Central memory CD4-positive, alpha-beta T cell (primary cell): ENCODE measurements at places on chromosomes 1 and 21.

DNA sequence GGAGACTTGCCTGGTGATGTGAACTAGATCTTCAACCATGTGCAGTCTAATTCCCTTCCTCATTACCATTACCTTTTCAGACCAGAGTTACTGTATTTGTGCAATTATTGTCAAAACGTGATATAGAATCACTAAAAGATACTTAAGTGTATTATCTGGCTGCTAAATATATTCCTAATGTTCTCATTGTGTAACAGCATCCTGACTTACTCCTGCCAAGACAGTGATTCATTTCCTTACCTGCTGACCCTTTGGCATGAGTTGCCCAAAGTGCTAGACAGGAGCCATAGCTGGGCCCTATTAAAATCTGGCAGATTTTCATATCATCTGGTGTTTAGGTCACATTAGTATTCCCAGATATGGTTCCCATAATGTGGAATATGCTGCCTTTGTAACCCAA is 598.3 kb upstream of the CAMK1G start:
- no peak for DNase-seq

DNA sequence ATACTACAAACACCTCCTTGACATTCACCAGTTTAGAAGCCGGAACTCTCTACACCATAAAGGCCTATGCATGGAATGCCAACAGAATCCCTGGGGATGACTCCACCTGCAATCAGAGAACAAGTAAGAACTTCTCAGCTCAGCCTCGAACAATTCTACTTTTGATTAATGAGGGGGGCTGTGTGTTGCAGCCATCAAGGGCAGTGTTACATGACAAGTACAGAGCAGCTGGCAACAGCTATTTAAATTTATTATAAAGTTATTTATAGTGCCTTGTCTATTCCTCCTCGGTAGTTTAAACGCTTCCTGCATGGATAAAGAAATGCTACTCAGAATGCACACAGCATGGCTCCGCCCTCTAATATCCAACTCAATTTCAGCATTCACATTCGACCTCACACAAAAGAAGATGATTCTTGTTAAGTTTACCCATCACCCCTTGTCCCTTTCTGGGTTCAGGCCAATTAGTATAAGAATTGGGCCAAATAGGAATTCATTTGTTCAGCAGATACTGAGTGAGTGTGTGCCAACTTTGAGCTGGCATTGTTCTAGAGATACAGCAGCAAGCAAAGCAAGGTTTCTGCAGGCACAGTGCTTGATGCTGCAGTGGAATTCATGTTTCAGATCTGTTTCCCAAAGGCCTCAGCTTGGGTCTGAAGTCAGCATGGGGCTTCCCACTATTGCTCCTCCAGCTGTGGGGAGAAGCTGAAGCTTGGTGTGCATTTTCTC is 6.4 kb downstream of the FNDC7 start:
- DNase-seq = no peak

DNA sequence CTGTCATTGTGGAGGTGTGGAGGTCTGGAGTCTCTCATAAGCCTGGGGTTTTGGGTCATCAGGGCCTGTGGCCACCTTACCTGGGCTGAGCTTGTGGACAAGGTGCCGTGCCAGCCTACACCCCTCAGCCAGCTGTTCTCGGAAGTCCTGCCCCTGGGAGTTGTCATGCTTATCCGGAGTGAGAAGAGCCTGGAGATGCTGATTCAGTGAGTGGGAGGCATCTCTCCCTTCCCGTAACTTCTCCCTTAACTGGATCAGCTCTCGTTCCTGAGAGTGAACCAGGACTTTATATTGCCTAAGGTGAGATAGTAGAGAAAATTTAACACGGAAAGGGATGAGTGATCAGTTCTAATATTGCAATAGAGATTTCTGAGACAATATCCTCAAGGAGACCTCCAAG is 30.0 kb upstream of the REG4 start:
- no peak for DNase-seq

DNA sequence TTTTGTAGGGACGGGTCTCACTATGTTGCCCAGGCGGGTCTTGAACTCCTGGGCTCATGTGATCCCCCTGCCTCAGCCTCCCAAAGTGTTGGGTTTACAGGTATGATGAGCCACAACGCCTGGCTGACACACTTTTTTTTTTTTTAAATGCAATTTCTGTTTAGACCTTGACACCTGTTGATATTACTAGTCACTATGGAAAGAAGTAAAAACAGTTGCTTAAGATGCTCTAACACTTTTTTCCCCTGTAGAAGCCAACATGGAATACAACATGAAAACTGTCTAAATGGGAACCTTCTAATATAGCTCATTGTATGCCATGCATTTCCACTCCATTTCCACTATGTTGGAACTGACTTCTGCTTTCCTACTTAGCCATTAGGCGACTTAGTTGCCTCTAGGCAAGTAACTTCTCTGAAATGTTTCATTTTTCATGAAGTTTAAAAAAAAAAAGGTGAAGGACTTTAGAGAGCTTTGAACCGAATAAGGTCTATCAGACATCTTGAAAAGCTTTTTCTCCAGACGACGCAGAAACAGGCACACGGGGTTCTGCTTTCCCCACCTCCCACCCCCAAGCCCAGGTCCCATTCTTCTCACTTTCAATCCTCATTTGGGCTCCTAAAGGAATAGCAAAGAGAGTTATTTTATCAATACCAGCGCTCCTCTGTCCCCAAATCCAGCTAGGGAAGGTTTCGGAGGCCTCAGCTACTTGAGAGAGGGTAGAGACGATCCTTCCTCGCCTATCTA is 648 bp upstream of the DR1 start:
- DNase-seq = no peak

DNA sequence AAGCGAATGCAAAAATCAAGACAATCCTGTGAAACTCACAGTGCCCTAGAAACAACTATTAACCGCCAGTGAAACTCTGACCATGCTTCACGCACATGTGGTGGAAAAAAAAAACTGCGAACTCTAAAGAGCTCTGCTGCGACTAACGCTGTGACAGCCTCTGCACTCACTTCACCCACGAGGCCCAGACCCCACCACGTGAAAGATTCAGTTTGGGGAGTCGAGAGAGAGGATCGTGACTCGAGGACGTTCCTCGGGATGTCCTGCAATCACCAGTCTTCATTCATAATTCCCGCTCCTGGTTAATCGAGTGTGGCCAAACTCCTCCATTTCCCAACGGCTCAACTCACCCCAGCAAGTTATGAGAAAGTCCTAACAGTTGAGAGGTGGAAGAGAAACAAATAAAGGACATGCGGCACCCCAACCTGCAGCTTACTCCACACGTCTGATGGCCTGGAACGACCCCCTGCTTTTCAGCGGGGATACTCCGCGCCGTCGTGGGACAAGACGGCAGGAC is 1.1 kb downstream of the SERBP1 start:
- peak; percentile 35 for DNase-seq

DNA sequence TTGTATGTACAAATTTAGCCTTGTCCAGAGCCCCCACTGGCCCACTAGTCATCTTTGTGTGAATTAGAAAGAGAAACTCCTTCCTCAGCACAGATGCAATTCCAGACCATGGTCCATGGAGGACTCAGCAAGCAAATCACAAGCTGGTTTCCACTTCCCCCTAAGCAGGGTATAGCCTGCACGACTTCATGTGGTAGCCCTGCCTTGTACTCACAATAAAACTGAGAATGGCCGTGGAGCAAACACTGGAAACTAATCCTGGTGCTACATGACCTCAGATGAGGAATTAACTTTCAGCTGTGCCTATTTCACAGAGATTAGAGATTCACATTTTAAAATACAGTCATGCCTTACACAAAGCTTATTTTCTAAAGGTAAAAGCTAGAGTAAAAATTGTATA is 32.5 kb downstream of the KCNH1 start:
- DNase-seq = no peak

GRCh38 chr1:8448911-8449661 is 131.2 kb downstream of the SLC45A1 start:
- no peak for DNase-seq

DNA sequence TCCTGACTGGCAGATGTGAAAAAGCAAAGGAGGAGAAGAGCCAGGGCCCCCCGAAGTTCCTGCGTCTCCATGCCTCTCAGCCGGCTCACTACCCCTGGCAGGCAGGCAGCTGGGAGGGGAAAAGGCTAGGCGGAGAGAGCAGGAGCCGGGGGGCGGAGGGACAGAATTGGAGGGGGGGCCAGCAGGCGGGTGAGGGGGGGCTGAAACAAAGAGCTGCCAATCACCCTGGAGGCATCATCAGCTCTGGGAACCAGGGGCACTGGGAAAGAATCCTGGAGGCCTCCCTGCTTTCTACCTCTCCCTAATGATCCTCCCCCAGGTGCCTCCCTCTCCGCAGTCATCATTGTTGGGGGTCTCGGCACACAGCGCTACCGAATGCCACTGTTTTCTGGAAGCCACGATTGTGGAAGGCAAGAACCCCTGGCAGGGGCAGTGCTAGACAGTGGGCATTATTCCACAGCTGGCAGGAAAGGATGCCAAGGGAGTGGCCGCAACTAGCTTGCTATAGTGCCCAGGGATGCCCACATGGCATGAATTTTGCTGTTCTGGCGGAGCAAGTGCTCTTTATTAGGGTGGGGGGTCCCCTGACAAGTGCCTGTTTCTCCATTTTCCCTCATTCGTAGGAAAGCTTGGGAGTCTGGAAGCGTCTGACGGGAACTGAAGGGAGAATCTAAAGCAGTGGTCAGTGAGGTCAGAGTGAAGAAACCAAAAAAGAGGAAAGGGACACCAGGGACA is at the start of gene THBS3:
THBS3 (minus strand) TSS at position 92 of the 735 bp plus-strand sequence; CDS start at position 71, 21 bp downstream.
- DNase-seq = no peak

GRCh38 chr1:161198194-161198896 is 509 bp downstream of the ADAMTS4 start:
- no peak for DNase-seq

GRCh38 chr1:207822602-207823451 is 71.0 kb downstream of the CD46 start:
- peak; percentile 66 for DNase-seq

DNA sequence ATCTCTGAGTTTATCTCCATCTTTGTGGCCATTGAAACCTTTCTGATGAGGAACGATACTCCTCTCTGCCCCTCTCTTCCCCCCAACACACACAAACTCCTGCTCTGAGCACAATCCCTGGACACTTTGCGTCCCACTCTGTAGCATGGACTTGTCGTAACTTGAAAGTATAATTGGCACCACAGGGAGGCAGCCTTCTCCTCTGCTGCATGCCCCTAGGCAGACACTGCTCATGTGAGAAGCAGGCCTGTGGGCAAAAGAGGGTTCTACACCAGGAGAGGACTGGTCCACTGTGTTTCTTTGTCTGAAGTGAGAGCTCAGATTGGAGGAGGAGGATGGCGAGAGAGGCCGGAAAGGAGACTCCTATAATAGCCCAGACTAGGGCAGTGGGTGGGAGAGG is 3.8 kb upstream of the PARS2 start:
- DNase-seq = no peak

DNA sequence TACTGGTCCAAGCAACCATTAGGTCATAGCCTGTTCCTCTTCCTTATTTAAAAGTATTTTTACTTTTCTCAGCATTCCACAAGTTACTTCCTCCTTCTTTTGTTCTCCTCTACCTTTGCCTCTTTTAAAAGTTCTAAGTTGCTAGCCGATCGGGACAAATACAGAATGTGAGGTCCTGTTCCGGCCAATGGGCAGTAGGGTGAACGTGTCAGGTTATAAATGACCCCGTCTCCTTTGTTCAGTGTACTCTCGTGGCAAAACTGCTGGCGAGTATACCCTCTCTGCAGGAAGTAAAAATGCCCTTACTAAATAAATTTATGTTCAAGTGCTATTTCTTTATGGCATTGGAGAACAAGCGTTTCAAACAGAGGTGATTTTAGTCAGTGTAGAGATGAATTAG is 2.5 kb downstream of the ADCY10 start:
- DNase-seq = no peak

- no peak for DNase-seq
These were observed 189.8 kb upstream of the PLXNA2 start for GRCh38 chr1:208433971-208434370.

- no peak for DNase-seq
These were observed 158.2 kb downstream of the NCAM2 start for GRCh38 chr21:21156397-21156796.

DNA sequence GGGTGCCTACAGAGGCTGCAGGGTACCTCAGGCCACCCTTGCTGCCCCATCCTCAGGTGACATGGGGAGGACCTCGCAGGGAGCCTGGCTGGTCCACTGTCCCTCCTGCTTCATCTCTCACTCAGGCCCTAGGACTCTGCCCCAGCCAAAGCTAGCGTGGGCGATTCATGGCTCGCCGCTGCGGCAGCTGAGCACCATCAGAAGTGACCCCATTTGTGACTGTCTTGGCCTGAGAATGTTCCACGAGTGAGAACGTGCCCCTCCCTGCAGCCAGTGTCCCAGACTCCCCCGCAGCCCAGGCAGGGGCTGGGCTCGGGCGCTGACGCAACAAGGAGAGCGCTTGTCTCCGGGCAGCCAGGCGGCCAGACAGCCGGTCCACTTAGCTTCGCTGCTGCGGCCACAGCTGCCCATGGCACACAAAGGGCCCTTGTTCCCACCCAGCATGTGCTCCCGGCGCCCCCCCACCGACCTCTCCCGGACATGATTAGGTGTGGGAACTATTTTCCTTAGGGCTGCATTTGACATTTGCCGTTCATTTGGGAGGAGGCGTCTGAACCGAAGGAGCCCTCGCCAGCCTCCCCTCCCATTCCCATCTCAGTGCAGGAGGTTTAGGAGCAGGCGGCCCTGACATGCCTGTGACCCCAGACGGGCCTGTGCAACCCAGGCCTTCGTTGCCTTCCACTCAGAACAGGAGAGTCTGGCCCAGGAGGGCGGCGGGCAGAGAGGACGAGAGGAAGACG is 19.3 kb upstream of the POFUT2 start:
- DNase-seq = no peak

GRCh38 chr1:57093122-57093521 is 127.3 kb upstream of the C8B start:
- no peak for DNase-seq

DNA sequence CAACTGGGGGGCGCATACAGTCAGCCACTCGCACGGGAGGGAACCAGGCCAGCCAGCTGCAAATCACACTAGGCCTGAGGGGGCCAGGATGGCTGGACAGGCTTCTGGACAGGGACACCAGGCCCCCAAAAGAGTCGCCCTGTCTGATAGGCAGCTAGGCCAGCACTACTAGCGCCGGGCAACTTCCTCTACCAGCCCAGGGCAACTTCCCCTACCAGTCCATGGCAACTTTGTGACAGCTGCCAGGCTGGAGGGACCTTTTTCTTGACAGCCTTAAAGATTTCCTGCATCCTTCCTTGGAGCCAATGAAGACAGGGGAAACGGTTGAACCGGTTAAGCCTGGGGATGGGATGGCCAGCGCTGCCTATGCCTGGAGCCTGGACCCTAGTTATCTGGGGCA is 5.1 kb downstream of the IFFO2 start:
- peak; percentile 31 for DNase-seq

DNA sequence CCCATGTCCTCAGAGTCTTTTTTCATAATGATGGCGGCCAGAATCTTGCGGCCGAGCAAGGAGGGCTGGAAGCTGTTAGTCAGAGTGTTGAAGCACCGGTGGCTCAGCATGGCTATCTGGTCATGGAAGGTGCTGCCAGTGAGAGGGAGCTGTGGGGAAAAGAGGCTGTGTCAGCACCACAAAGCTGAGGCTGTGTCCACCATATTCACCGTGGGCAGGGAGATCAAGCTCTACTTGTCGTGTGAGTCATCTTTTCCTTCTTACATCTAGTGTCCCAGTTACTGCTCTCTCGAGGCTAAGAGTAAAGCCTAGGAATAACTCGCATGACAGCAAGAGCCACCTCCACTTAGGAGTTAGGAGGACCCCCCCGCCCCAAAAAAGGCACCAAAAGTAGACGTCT is 18.2 kb downstream of the ADAR start:
- DNase-seq = no peak

GRCh38 chr1:34359411-34359810 is 182.7 kb downstream of the C1orf94 start:
- DNase-seq = no peak
